Foreskin fibroblast (primary cell): ENCODE measurements at places on chromosomes 11 and 22.

- no peak for DNase-seq
Measured at GRCh38 chr11:121389651-121390050, 62.5 kb upstream of the SORL1 start.

DNA sequence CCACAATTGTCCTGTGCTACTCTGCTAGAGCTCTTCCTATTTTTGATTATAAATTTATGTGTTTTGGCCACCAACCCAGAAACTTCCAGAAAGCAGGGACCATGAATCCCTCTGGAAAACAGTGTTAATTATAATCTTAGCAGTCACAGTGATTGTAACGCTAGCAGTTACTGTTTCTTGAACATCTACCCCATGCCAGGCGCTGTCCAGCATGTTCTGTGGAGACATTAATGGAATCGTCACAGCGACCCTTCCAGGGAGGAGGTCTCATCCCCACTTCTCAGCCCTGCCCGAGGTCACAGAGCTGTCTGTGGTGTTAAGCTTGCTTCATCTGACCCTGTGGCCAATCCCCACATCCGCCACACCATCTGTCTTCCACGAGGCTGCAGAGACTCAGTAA is 13.9 kb upstream of the PNPLA5 start:
- no peak for DNase-seq

GRCh38 chr22:19646383-19646782 is 67.9 kb upstream of the SEPTIN5 start:
- DNase-seq, result no peak

GRCh38 chr11:114820621-114821020 is 142.3 kb downstream of the NXPE2 start:
- DNase-seq, result no peak

DNA sequence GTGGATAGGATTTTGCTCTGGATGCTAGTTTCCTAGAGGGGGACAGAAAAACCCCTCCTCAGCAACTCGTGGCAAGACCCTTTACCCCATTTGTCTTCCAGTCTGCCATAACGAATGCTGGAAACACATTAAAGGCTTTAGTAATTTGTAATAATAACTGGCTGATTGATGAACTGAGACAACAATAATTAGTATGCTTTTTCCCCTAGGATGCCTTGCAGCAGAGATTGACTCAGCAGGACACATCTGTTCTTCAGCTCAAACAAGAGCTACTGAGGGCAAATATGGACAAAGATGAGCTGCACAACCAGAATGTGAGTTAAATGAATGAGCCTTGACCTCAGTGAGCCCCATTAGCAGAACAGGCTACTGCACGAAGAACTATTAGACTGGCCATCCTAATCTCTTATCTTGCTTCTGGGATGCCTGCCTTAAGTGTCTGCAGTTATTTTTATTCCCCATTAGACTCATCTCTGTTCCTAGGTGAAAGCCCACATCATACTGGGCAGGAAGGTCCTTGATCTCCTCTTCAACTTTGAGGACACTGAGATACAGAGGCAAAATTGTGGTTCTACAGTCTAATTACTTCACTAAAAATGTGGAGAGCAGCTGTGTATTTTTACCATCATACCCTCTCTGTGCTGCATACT is 32.9 kb upstream of the DLAT start:
- DNase-seq, result no peak

DNA sequence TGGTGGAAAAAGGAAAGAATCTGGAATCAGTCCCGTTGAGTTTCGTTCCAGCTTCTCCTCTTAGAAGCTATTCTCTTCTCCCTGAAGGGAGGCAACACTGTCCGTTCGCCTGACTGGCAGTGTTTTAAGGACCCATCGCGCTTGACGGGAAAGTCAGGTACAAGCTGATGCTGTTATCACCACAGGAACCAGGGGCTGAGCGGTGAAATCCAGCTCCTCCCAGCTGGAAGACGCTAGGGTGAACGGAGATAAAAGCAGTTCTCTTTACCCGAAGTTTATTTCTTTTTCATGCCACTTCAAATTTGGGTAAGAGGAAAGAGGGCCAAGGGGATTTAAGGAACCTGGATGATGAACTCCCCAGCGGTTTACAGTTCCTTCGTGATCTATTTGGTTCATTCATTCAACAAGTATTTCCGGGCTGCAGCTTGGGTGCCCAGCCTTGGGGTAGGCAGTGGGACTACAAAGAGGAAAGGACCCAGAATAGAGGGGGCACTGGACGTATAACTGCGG is 551 bp upstream of the DEUP1 start:
- peak; percentile 6 for DNase-seq

GRCh38 chr22:36156515-36157419 is 3.8 kb downstream of the APOL3 start:
- peak; percentile 91 for DNase-seq

- peak; percentile 68 for DNase-seq
Measured at GRCh38 chr11:79081471-79082031, 359.3 kb downstream of the TENM4 start.

GRCh38 chr22:48746789-48747425 is 1080.8 kb downstream of the BRD1 start:
- DNase-seq, result no peak

DNA sequence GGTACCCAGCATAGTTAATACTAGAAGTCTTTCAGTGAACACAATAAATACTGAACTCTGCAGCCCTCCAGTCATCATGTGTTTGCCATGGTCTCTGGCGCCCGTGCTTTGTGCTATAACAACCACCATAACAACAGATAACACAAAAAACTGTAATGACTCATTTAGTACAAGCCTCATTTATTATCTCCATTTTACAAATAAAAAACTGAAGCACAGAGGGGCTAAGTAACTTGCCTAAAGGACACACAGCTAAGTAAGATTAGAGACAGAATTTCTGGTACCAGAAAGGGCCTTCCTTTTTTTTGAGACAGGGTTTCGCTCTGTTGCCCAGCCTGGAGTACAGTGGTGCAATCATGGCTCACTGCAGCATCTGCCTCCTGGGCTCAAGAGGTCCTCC is 19.5 kb downstream of the RBFOX2 start:
- DNase-seq, result no peak

- DNase-seq, result peak; percentile 95
Measured at GRCh38 chr22:38218661-38219622, 17.1 kb downstream of the MAFF start.

DNA sequence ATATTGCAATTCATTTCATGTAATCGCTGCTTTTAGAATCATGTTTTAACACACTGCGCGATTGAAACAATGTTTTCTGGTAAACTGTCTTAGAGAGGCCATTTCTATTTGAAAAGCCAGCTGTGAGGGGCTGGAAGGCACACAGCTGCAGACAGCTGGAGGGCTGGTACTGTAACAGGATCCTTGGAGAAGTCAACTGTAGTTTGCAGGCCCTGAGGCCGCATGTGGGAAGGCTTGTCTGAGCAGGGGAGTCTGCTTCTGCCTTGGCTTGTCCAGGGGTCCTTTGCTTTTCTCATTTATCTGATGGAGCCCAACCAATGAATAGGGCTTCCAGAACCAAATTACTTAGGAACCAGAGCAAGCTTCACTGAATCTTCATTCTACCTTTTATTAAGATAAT is 313.5 kb downstream of the BLID start:
- no peak for DNase-seq

- DNase-seq, result peak; percentile 28
Measured at GRCh38 chr11:128021349-128022006, 565.9 kb downstream of the ETS1 start.

DNA sequence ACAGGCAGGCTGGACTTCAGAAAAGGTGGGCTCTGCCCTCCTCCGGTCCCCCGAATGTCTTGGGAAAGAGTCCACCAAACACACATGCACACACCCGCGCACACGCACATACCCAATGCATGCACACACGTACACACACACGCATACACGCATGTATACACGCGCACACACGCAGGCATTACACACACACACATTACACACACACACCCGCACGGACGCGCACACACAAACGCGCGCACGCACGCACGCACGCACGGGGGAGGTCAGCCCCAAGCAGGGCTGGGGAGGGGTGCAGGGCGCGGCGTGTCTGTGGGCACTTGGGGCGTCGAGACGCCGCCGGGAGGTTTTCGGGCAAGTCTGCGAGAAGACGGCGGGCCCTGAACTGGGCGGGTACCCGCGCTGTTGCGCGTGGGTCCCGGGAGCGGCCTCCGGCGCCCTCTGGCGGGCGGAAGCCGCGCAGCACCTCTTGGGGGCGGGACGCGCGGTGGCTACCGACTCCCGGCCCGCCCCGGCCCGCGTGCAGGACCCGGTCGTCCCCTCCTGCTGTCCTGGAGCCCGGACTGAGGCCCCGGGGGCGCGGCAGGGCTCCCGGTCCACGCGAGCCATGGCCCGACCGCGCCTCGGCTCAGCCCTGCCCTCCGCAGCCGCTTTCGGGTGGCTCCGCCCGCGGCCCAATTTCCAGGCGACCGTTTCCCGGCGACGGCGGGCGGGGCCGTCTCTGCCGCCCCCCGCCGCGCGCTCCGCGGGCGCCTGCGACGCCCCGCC is 3.6 kb downstream of the SEPTIN5 start:
- DNase-seq, result peak; percentile 66

GRCh38 chr22:42236848-42237247 is 33.6 kb downstream of the TCF20 start:
- no peak for DNase-seq

DNA sequence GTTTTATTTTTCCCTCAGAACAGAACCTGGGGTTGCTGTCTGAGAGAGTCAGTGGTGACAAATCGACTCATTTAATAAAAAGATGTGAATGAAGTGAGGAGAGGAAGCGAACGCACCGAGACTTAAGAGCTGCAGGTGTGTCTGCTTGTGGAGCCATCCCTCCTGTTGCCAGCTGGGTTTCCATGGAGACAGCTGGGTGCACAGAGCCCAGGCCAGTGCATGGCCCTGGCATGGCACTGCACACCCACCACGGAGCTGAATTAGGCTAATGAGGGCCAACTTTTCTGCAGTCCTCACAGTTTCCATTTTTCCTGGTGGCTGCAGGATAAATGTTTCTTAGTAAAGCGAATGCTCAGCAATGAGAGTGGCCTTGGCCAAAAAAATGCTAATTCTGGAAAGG is 750.2 kb downstream of the OPCML start:
- no peak for DNase-seq

DNA sequence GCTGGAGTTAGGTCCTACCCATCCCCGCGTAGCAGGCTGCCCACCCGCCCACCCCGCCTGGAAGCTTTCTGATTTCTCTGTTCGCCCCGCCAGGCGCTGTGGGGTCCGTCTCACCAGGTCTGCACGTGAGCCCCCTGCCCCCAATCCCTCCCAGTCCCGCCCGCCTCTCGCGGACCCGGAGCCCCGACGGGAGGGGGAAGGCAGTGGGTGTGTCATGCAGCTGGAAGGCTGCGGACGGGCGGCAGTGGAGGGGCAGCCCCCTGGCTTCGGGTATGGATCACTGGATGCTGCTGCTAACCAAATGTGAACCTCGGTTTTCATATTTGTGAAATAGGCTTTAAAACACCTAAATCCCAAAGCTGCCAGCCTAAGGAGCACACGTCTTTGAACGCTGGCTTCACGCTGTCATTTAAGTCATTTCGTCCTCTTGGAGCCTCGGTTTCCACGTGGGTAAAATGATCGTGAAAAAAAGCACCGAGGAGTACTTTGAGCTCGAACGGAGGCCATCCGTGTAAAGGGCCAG is 568 bp upstream of the BIK start:
- DNase-seq, result peak; percentile 29

DNA sequence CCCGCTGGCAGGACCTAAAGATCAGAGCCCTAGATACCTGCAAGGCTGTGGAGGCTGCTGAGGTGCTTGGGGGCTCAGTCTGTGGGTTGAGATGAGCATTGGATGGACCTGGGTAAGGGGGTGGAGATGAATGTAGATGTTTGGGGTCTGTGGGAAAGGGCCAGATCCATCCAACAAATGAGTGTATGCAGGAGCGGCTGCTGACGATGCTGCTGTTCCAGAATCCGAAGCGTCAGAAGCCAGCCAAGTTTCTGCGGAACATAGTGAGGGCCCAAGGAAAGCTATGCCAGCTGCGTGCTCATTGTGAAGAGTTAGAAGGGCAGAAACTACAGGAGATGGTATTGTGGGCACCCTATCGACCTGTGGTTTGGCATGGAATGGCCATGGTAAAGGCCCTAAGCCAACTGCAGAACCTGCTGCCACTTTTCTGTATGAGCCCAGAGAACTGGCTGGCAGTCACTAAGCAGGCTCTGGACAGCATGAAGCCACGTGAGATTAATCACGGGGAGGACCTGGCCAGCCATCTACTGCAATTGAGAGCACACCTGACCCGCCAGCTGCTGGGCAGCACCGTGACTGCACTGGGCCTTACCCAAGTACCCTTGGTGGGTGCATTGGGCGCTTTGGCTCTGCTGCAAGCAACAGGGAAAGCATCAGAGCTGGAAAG is 36.6 kb downstream of the RRP8 start:
- no peak for DNase-seq

GRCh38 chr11:61901397-61901796 is 10.1 kb upstream of the FADS3 start:
- no peak for DNase-seq

GRCh38 chr11:44315947-44316658 is 6.2 kb upstream of the ALX4 start:
- peak; percentile 55 for DNase-seq

- DNase-seq, result no peak
Measured at GRCh38 chr11:112229159-112229558, 2.9 kb downstream of the PTS start.

- DNase-seq, result no peak
Measured at GRCh38 chr11:96145163-96145585, 197.8 kb downstream of the MAML2 start.

DNA sequence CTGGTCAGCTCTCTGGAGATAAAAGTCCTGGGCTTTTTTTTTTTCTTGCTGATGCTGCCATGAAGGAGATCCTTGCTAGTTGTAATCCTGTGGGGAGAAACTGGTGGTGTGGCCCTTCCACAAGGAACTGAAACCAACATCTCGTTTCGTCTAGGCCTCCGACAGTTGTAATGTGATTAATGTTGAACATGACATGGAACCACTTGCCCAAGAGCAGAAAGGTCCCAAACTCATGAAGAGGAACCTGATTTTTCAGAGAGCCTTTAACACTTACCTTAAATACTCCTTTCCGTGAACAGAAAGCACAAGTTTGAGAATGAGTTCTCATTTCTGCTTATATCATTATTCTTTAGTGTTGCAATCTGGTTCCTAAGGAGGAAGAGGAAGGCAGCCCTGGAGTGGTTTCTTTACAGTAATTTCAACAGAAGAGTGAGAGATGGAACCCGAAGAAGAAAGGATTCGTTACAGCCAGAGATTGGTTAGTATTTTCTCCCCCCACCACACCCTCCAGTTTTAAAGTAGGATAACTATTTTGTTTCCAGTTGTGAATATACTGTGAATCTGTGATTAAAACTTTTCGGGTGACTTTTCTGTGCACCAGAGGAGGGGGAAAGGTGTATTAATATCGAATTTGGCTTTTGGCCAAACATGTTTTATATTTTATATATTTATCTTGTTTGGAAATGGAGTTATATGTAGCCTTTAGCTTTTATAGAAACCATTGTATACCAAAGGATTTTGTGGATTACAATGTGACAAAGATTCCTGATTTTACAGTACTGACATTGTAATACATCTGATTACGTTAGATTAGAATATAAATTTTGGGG is 2.0 kb downstream of the KDM2A start:
- peak; percentile 51 for DNase-seq
